Hair follicular keratinocyte (primary cell): ENCODE measurements at places on chromosomes 2 and 18. TPM values are rescaled to one million over a fixed set of nuclear protein-coding genes. Genes with fewer than 3 reads are reported as not detected.

The SLC40A1 gene
- total RNA-seq, result not detected in 2 replicates

The IL36A gene
- not detected in 2 replicates for total RNA-seq

The PFN4 gene
- total RNA-seq, result 0.39 TPM in 1 of 2 replicates, not detected in the other

The PTPN2 gene
- 35.4 and 47.3 TPM in 2 replicates for total RNA-seq

The CFAP210 gene
- total RNA-seq, result not detected in 2 replicates

The AMER3 gene
- not detected in 2 replicates for total RNA-seq

The G6PC2 gene
- total RNA-seq, result not detected in 2 replicates

The TUBB8B gene
- total RNA-seq, result 0.55 TPM in 1 of 2 replicates, not detected in the other

The FTCDNL1 gene
- 0.08 and 0.57 TPM in 2 replicates for total RNA-seq

The DCDC2C gene
- not detected in 2 replicates for total RNA-seq
